T-helper 22 cell (primary cell): ENCODE measurements at places on chromosomes 4 and X.

DNA sequence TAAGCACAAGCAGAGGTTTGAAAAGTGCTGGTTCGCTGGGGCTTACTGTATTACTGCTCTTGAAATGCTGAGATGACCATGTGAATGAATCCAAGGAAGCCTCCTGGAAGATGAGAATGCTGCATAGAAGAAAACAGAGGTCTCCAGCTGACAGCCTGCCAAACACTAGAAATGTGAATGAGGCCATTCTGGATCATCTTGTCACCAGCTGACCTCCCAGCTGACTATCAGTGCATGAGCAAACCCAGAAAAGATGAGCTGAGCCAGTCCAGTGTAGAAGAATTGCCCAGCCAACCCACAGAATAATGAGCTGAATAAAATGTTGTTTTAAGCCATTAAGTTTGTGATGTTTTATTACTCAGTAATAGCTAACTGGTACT, 49.1 kb upstream of the DYNLT3 start:
- no peak for DNase-seq

DNA sequence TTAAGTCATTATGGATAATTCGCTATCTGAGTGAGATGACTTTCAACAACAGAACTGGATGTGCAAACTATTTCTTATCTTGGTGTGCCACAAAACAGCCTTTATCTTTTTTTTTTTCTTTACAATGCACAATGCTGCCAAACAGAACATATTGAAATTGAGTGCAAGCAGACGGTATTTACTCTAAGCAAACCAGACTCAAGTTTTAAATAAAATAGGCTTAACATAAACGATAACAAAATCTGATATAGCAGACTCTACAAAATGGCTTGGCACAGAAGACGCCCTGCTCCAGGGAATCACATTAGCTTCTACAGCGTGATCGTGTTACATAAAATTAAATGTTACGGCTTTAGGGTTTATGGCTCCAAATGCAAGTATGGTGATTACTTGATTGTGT, 9.6 kb upstream of the STK32B start:
- DNase-seq = no peak

DNA sequence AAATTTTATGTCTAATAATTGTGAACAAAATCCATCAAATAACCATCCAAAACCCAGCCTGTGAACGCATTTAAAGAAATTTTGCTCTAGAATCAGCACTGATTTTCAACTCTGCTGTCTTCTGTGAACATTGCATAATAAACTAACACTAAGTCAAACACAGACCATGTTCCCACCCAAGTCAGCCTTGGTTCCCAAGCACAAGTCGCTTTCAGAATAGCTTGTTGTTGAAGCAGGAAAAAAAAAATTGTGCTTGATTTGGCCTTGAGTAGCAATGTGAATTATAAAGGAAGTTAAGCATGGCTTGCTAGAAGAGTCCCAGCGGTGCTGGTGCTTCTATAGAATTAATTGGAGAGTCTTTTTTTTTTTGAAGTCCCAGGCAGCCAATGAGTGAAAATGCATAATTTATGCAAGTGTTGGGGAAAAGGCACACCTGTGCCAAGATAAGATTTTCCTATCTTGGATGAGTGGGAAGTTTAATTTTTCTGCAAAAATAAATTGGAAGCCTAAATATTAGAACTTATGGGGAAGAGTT, 42.1 kb downstream of the HHIP start:
- DNase-seq = no peak

- no peak for DNase-seq
Observed at GRCh38 chrX:2588049-2588448, 87.3 kb upstream of the DHRSX start.

DNA sequence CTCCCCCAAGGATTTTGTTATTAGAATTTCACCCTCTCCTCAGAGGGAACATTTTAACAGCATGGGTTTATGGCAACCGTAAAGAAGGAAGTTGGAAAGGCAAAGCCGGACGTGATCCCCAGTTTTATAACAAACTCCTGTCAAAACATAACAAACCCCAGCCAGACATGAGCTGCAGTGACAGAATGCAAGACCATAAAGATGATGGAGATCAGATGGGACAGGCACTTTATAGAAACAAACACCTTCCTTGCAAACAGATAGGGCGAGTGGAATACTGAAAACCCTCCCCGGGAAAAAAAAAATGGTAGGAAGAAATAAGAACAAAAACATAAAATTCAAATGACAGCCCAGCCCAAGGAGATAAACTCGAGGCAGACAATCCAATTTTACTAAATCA, 281.4 kb downstream of the LDB2 start:
- no peak for DNase-seq

DNA sequence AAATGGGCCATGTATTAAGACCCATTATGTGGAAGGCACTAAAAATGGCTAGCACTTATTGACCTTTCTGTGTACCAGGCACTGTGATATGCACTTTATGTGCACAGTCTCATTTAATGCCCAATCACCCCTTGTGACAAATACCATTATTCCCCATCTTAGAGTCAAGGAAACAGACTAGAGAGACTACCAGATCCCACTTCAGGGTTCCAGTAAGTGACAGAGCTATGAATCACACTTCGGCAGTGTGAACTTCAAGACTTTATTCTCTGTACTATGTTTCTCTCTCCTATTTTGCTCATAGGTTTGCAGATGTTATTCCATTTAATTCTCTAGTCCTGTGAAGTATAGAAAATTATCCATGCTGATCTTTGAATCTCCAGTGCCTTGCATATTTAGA, 107.0 kb downstream of the NFKB1 start:
- DNase-seq = no peak

DNA sequence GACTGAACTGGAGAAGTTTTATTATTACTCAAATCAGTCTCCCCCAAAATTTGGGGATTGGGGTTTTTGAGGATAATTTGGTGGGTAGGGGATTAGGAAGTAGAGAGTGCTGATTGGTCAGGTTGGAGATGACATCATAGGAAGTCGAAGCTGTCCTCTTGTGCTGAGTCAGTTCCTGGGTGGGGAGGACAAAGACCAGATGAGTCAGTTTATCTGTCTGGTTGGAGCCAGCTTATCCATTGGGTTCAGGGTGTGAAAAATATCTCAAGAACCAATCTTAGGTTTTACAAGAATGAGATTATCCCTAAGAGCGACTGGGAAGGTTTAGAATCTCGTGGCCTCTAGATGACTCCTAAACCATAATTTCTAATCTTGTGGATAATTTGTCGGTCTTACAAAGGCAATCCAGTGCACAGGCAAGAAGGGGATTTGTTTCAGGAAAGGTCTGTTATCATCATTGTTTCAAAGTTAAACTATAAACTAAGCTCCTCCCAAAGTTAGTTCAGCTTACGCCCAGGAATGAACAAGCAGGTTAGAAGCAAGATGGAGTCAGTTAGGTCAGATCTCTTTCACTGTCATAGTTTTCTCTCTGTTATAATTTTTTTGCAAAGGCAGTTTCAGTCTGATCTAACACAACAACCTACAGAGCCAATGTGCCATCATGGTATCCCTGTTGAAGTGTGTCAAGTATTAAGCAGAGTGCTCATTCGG, 274.5 kb downstream of the SLC7A11 start:
- DNase-seq = no peak

- no peak for DNase-seq
Observed at GRCh38 chr4:177737387-177737940, 295.2 kb upstream of the AGA start.
